ENCODE measurements at places on chromosomes 6 and 20.

GRCh38 chr6:74720923-74721322 lies 484.9 kb downstream of the COL12A1 start:
- no peak for DNase-seq

GRCh38 chr6:136613477-136613876 lies 63.3 kb upstream of the MAP7 start:
- no peak for DNase-seq

- no peak for DNase-seq
These were observed 345.2 kb downstream of the ZFAND3 start for GRCh38 chr6:38164671-38165108.

DNA sequence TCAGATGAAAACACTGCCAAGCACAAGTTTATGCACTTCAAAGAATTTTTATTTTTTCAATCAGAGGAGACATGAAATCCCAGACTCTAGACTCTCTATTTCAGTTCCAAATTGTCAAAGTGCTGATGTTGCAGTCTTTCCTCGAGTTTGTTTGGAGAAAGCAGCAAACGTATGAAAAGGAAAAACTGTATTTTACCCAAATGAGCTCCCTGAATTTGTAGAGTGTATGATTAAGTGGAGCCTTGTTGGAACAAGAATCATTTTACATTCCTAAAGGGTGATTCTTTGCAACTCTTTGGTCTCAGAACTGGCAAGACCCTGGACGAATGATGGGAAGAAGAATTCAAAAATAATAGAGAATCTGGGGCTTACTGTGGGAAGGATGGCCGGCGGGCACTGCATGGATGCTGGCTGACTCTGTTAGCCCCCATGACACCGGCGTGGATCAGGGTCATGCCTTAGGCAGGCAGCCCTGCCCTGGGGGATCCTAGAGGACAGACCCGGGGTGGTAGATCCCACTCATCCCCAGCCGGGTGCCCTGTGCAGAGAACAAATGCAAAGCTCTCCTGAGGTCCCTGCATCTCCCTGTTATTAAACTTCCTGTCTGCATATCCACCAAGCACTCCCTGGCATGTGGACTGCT lies 207.4 kb downstream of the FNDC1 start:
- no peak for DNase-seq

- DNase-seq, result no peak
These were observed 102.5 kb downstream of the PPP1R14C start for GRCh38 chr6:150245148-150245935.

DNA sequence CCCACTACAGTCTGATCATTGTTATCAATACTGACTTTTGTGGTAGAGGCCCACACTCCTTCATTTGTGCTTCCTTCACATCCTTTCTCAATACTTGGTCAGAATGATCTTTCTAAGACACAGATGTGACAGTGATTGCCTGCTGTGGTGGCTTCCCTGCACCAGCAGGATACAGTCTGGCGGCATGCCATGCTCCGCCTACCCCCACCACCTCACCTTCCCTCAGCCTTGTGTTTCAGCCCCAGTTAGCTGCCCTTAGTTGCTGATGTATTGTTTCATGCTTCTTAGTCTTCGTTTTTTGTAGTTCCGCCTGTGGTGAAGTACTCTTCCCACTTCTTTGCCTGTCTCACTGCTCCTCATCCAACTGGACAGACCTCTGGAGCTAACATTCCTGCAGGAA lies 10.9 kb downstream of the LRRC1 start:
- DNase-seq, result no peak
